Immature natural killer cell (primary cell): ENCODE measurements at places on chromosomes 12 and 14. TPM values are rescaled to one million over a fixed set of nuclear protein-coding genes. Genes with fewer than 3 reads are reported as not detected.

- no peaks in the 10 kb centered on the region for H3K4me1 ChIP-seq
- DNase-seq = no peak
- peaks cover 2% of the 10 kb centered on the region for H3K27me3 ChIP-seq
Measured at GRCh38 chr12:99810718-99811593, 163.4 kb downstream of the GARIN6 start.

- H3K4me1 ChIP-seq = peaks cover 17% of the 10 kb centered on the region
- DNase-seq = no peak
- no peak overlapping the region for H3K4me3 ChIP-seq
Measured at GRCh38 chr14:97359341-97359740, 562.2 kb downstream of the VRK1 start.

DNA sequence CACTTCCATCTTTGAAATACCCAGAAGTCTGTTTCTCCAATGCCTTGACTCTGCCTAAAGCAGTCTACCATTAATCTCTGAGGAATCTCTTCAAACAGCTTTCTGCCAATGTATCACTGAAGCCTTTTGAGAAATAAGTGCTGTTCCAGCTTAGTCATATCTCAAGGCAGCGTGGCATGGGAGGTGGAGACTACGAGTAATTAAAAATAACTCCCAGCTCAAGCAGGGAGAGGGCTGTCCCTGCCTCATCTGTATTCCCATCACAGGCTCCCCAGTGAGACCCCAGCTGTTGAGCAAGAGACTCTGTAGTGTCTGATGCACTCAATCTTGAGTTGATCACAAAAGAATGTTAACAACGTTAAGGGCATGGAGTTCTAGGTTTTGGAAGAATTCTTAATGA lies 700.6 kb downstream of the DIO2 start:
- H3K27ac ChIP-seq = no peak overlapping the region
- no peaks in the 10 kb centered on the region for H3K4me1 ChIP-seq
- DNase-seq = no peak
- no peaks in the 10 kb centered on the region for H3K27me3 ChIP-seq
- H3K36me3 ChIP-seq = no peaks in the 10 kb centered on the region

- H3K36me3 ChIP-seq = no peaks in the 10 kb centered on the region
- DNase-seq = no peak
- H3K27ac ChIP-seq = no peak overlapping the region
- no peak overlapping the region for H3K4me3 ChIP-seq
- peaks cover 4% of the 10 kb centered on the region for H3K27me3 ChIP-seq
- no peaks in the 10 kb centered on the region for H3K4me1 ChIP-seq
Measured at GRCh38 chr14:99875421-99875820, 82.2 kb downstream of the EML1 start.

The PTPN21 gene
- not detected for polyA plus RNA-seq

The PTPRO gene
- polyA plus RNA-seq = not detected
